ENCODE measurements at places on chromosomes 16 and 17. TPM values are rescaled to one million over a fixed set of nuclear protein-coding genes. Genes with fewer than 3 reads are reported as not detected.

Gene TBC1D28
- not detected for total RNA-seq

Gene CCL4L2
- total RNA-seq: 8.7 TPM

Gene MYO15B
- total RNA-seq: 125 TPM

Gene TMEM106A
- total RNA-seq: 20.3 TPM

Gene TOP2A
- total RNA-seq: 314 TPM

Gene ITGAD
- total RNA-seq: 0.28 TPM

GRCh38 chr17:17191961-17192381 lies 14.2 kb downstream of the PLD6 start:
- no peaks in the 10 kb centered on the region for H3K36me3 ChIP-seq
- no peak overlapping the region for H3K4me3 ChIP-seq
- no peaks in the 10 kb centered on the region for H3K4me1 ChIP-seq
- DNase-seq: no peak
- H3K27ac ChIP-seq: no peak overlapping the region

- H3K4me1 ChIP-seq: no peaks in the 10 kb centered on the region
- H3K4me3 ChIP-seq: no peak overlapping the region
- H3K27ac ChIP-seq: no peak overlapping the region
- no peak for DNase-seq
- peaks cover 3% of the 10 kb centered on the region for H3K27me3 ChIP-seq
- H3K36me3 ChIP-seq: no peaks in the 10 kb centered on the region
Measured at GRCh38 chr16:58862334-58863021, 128.4 kb upstream of the GOT2 start.

- H3K27ac ChIP-seq: peak within 1 kb of the TSS; percentile 86
- peaks cover 1% of the 10 kb centered on the region for H3K27me3 ChIP-seq
- H3K4me3 ChIP-seq: peak within 1 kb of the TSS; percentile 93
- H3K36me3 ChIP-seq: peaks cover 7% of the 10 kb centered on the region
- peaks cover 30% of the 10 kb centered on the region for H3K4me1 ChIP-seq
Measured at GRCh38 chr16:81314603-81315270, at the start of gene GAN. Gene GAN, plus strand, starts transcription at chr16:81314962. Its CDS starts 152 bp downstream, at chr16:81315114.

DNA sequence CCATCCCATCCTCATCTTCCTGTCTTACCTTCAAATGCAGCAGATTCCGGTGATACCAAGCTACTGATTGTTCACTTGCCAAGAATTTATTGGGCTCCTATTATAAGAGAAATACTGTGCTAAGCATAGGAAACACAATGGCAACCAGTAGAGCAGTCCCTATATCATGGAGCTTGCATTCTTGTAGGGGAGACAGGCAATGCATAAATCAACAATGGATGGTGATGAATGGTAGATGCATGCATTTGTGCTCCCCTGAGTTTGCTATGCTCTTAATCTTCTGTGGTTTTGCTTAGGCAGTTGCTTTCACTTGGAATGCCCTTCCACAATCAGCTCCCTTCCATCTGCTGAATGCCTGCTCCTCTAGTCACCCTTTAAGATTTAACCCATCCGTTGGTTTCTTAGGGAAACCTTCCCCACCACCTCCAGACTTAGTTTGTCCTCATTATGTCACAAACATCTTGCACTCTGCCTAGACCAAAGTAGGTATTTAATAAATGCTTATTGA lies 200.2 kb upstream of the TOX3 start:
- no peaks in the 10 kb centered on the region for H3K4me1 ChIP-seq
- no peak overlapping the region for H3K27ac ChIP-seq
- no peak for DNase-seq

- H3K27me3 ChIP-seq: peaks cover 6% of the 10 kb centered on the region
- peaks cover 13% of the 10 kb centered on the region for H3K4me1 ChIP-seq
- peak overlapping the region; percentile 87 for H3K4me3 ChIP-seq
- peak overlapping the region; percentile 82 for H3K27ac ChIP-seq
- no peak for DNase-seq
Measured at GRCh38 chr16:57485091-57485915, 990 bp downstream of the DOK4 start.

DNA sequence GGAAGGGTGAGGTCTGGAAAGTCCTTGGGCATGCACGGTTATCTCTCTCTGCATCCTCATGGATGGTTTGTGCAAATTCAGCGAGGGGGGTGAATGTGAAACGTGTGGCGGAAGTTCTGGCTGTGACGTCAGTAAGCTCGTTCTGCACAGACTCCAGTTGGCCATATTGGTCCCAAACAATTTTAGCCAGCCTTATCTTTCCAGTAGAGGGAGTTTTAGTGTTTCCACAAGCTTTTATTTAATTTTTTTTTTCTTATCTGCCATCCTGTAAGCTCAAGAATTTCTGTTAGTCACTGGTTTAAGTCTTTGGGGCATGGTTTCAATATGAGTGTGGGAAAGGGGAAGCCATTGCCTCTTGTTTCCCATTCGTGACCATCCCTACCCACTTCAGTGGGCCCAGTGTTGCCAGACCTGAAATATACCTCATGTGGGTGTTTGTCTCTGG lies 39.0 kb downstream of the HLF start:
- no peak for DNase-seq
- no peak overlapping the region for H3K4me3 ChIP-seq
- H3K4me1 ChIP-seq: peaks cover 4% of the 10 kb centered on the region
- H3K27ac ChIP-seq: no peak overlapping the region

GRCh38 chr17:43430936-43431713 lies 32.3 kb downstream of the ARL4D start:
- peaks cover 25% of the 10 kb centered on the region for H3K27me3 ChIP-seq
- H3K36me3 ChIP-seq: no peaks in the 10 kb centered on the region
- no peak overlapping the region for H3K27ac ChIP-seq
- no peak for DNase-seq

DNA sequence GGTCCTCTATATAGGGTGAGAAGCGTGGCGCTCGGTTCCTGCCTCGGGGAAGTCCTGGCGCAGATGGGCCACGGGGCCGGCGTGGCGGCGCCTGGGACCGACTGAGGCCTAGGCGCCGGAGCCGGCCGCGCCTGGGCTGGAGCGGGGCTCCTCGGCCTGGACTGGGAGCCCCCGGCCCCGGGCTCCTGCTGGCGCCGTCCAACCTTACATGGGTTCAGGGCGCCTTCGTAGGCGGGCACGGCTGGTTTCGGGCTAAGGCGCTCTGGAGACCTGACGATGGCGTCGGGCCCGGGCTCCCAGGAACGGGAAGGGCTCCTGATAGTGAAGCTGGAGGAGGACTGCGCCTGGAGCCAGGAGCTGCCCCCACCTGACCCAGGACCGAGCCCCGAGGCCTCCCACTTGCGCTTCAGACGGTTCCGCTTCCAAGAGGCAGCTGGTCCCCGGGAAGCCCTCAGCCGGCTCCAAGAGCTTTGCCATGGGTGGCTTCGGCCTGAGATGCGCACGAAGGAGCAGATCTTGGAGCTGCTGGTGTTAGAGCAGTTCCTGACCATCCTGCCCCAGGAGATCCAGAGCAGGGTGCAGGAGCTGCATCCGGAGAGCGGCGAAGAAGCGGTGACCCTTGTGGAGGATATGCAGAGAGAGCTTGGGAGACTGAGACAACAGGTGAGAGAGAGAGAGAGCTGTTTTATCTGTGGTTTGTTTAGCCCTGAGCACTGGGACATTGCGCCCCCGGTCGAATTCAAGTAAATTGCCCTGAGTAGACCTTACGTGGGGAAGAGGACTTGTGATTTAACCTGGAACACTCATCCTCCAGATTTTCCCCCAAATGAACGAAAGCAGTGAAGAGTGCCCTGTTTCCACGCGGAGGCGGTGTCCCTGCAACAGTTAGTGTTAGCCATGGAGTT lies 504 bp downstream of the ZNF263 start:
- peak overlapping the region; percentile 95 for H3K4me3 ChIP-seq
- peak overlapping the region; percentile 89 for H3K27ac ChIP-seq
- peaks cover 23% of the 10 kb centered on the region for H3K4me1 ChIP-seq
- DNase-seq: no peak
- peaks cover 48% of the 10 kb centered on the region for H3K36me3 ChIP-seq

DNA sequence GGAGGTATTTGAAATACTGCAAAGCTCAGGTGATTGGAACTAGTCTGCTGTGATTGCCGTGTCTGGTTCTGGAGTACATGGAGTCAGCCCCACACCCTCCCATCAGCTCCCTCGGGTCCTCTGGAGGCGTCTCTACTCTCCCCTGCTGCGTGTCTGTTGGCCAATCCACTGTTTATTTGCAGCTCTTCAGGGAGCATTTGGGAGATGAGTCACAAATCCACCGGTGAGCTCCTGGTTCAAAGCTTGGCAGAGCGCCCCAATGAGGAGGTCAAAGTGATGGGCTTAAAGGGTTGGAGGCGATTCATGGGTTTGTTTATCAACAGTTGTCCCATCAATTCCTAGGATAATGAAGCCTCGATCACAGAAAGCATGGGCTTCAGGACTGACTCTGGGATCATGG lies 14.6 kb downstream of the CALB2 start:
- H3K27me3 ChIP-seq: peaks cover 7% of the 10 kb centered on the region
- peaks cover 16% of the 10 kb centered on the region for H3K4me1 ChIP-seq
- no peak overlapping the region for H3K4me3 ChIP-seq
- DNase-seq: no peak
- no peaks in the 10 kb centered on the region for H3K36me3 ChIP-seq

DNA sequence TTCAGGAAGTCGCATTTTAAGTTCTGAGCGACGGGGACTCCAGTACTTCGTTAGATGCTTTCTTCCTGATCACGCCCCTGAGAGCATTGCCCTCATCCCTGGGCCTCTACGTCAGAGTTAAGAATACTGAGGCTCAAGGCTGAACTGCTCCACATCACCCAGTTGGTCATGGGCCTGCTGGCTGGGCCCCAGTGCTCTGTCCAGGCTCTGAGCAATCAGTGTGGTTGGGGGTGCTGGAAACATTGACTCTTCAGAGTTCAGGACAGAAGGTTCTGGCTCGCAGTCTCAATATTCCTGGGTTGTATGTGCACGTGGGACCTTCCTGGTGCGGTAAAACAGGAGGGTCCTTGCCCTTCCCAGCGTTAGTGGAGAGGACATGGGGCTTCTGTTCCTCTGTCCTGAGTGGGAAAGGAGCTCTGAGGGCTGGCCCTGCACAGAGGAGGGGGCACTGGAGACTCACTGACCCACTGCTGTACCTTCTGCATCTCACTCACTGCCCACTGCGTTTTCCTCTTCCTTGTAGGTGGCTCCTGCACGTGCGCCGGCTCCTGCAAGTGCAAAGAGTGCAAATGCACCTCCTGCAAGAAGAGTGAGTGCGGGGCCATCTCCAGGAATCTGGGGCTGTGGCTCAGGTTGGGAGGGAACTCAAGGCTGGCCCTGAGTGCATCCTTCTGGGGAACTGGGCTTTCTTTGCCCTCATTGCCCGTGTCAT lies 518 bp downstream of the MT1E start:
- peak overlapping the region; percentile 94 for H3K4me3 ChIP-seq
- H3K36me3 ChIP-seq: peaks cover 4% of the 10 kb centered on the region
- peak overlapping the region; percentile 91 for H3K27ac ChIP-seq

All from activated naive CD8-positive, alpha-beta T cell treated with anti-CD3 and anti-CD28 coated beads, Interleukin-2, amount 10 ng/mL, durations not matched to agents 7 days and 5 days (primary cell).